ENCODE measurements at places on chromosomes 7 and 10.

DNA sequence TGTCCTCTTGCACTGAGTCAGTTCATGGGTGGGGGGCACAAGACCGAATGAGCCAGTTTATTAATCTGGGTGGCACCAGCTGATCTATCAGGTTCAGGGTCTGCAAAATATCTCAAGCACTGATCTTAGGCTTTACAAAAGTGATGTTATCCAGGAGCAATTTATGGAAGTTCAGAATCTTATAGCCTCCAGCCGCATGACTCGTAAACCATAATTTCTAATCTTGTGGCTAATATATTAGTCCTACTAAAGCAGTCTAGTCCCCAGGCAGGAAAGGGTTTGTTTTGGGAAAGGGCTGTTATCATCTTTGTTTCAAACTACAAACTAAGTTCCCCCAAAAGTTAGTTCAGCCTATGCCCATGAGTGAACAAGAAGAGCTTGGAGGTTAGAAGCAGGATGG lies 33.9 kb downstream of the AKR1C8 start:
- no peak overlapping the region for H3K27ac ChIP-seq
- H3K4me1 ChIP-seq, result no peaks in the 10 kb centered on the region
- no peaks in the 10 kb centered on the region for H3K36me3 ChIP-seq
- no peaks in the 10 kb centered on the region for H3K27me3 ChIP-seq
- no peak overlapping the region for H3K4me3 ChIP-seq
- no peak for DNase-seq

DNA sequence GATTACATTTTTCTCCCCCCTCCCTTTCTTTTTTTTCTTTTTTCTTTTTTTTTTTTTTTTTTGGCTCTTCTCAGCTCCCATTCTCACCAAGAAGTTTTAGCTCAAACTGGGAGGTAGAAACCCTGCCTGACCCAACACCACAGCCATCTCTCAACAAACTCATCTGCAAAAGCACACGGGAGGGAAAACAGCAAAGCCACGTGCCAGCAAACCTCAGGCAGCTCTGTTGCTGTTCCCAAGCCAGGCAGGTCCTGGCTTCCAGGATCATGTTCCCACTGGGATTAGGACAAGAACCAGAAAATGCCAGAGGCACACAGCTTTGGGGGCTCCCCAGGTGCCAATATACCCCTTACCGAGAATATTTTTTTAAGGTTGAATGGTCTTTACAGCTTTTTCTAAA lies 56.7 kb downstream of the ITIH5 start:
- no peaks in the 10 kb centered on the region for H3K36me3 ChIP-seq
- peaks cover 4% of the 10 kb centered on the region for H3K4me1 ChIP-seq
- H3K27ac ChIP-seq, result no peak overlapping the region
- DNase-seq, result no peak
- H3K27me3 ChIP-seq, result no peaks in the 10 kb centered on the region

DNA sequence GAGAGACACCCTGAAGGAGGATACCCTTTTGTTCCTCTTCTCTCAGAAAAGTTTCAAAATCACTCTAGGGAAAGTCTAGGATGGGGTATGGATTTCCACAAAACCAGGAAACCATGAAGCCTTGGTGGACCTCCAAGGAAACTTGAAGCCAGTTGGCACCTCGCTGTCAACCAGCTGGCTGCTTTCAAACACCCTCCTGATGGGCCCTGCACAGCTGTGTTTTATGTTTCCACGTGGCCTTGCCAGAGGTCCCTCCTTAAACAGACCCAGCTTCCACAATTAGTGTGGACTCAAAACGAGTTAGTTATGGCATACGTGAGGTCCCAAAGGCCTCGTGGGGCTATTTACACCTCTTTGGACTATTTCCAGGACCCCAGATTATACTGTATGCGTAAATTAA lies 5.9 kb downstream of the PPP1R3A start:
- H3K27ac ChIP-seq, result no peak overlapping the region
- no peaks in the 10 kb centered on the region for H3K36me3 ChIP-seq
- no peaks in the 10 kb centered on the region for H3K4me1 ChIP-seq
- H3K4me3 ChIP-seq, result no peak overlapping the region
- H3K27me3 ChIP-seq, result no peaks in the 10 kb centered on the region
- no peak for DNase-seq

DNA sequence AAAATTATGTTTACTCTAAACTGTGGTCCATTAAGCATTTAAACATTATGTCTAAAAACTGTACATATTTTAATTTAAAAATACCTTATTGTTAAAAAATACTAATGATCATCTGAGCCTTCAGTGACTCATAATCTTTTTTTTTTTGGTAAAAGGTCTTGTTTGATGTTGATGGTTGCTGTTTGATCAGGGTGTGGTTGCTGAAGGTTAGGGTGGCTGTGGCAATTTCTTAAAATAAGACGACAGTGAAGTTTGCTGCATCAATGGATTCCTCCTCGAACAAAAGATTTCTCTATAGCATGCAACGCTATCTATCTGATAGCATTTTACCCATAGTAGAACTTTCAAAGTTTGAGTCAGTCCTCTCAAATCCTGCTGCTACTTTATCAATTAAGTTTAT lies 180.0 kb upstream of the AHR start:
- H3K4me1 ChIP-seq, result no peaks in the 10 kb centered on the region
- H3K27ac ChIP-seq, result no peak overlapping the region
- H3K36me3 ChIP-seq, result no peaks in the 10 kb centered on the region
- H3K27me3 ChIP-seq, result no peaks in the 10 kb centered on the region

- H3K27me3 ChIP-seq, result no peaks in the 10 kb centered on the region
- no peak overlapping the region for H3K4me3 ChIP-seq
- no peaks in the 10 kb centered on the region for H3K36me3 ChIP-seq
- DNase-seq, result no peak
- H3K4me1 ChIP-seq, result peaks cover 4% of the 10 kb centered on the region
Measured at GRCh38 chr7:105640956-105641810, 59.9 kb upstream of the EFCAB10 start.

- H3K4me3 ChIP-seq, result no peak overlapping the region
- no peaks in the 10 kb centered on the region for H3K4me1 ChIP-seq
- no peak for DNase-seq
- H3K36me3 ChIP-seq, result no peaks in the 10 kb centered on the region
- H3K27me3 ChIP-seq, result no peaks in the 10 kb centered on the region
Measured at GRCh38 chr10:113547426-113547825, 5.4 kb upstream of the HABP2 start.

Measured in ovary (tissue), 10 donors.